ENCODE measurements at places on chromosomes 3 and 15. TPM values are rescaled to one million over a fixed set of nuclear protein-coding genes. Genes with fewer than 3 reads are reported as not detected.

AADACL2 gene
- not detected for total RNA-seq

PIGBOS1 gene
- 8.5 TPM for total RNA-seq

ERICH6 gene
- total RNA-seq = 0.46 TPM

EPHA3 gene
- total RNA-seq = 55.6 TPM

FBXL22 gene
- total RNA-seq = 1.4 TPM

ZNF620 gene
- 16.4 TPM for total RNA-seq

MYRIP gene
- 13.8 TPM for total RNA-seq

CHST13 gene
- 0.23 TPM for total RNA-seq

PCSK6 gene
- total RNA-seq = 17.8 TPM

CFAP91 gene
- 12.9 TPM for total RNA-seq

TM4SF18 gene
- total RNA-seq = 4.8 TPM

TEX55 gene
- total RNA-seq = not detected

CHRM5 gene
- 10.6 TPM for total RNA-seq

PP2D1 gene
- not detected for total RNA-seq

FHIT gene
- total RNA-seq = 174 TPM

STRC gene
- 0.92 TPM for total RNA-seq

TGM5 gene
- total RNA-seq = not detected

Measured in diencephalon (tissue), 1 donor.